ENCODE measurements at places on chromosomes 3 and 15.

DNA sequence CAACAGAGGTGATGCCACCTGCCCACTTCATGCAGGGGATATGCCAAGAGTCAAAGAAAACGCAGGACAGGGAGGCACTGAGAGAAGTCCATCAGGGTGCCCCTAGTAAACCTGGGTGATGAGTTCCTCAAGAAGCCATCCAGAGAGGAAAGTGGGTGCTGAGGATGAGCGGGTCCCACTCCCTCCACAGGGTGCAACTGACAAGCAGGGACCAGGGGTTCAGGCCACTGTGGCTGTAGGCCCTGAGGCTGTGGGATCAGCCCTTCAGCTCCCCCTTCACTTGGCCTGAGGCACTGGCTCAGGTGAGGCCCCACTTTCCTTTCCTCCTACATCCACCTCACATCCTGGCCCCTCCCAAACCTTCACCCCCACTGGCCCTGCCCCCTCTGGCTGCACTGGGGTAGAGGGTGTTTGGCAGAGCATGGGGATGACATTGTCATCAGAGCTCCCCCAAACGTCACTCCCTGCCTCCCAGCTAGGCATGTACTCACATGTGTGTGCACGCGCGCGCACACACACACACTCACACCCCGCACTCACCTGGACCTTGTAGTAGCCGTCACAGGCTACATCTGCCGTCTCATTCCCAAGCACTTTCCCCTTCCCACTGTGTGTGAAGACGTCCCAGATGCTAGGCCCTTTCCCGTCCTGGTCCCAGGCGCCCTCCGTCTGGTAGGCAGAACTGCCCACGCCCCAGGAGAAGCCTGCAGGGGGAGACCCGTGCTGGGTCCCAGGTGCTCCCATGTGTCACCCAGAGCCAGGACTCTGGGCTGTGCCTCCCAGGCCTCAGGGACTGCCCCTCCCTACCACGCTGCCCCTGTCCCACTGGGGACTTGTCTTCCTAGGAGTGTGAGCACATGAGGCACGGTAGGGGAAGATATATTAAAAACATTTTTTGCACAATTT is 1.4 kb downstream of the LCTL start:
- no peak for DNase-seq

DNA sequence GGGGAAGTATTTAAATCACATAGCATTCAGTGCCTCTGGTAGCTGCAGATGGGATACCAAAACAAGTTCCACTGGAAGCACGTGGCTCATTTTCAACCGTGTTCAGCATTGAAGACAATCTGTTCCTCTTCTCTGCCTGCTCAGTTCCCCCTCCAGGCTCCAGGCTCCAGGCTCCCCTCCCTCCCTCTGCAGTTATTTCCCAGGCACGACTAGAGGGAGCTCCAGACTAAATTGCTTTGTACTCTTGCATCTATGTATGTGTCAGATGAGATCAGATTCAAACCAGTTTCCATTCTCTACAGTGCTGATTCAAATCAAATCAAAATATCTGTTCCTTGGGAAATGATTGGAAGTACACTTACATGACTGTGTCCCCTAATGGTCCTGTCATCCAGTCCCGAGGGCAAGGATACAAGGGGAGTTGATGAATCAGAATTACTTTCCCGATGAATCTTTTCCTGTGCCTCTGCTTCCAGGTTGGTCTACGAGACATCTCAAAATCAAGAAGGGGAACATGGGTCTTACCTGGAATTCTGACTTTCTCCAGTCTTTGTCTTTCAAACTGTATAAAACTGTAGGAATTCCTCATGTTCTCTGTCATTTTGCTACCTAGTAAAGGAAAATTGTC is 600.5 kb downstream of the EDEM1 start:
- peak; percentile 30 for DNase-seq

DNA sequence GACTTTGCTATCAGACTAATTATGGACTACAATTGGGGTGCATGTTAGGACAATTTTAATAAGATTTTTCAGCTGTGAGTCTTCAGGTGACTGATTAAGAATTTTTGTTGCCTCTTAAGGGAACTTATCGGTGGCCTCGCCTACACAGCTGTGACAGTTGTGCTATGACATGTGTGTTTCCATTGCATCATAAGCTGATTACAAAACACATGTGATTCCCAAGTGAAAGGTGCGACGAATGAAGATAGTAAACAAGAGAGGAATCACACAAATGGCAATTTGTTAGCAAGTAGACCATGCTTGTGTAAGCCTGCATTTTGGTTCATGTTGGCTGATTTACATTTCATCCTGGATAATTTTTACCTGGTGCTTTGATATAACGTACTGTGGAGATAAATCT is 8.3 kb downstream of the ROBO2 start:
- no peak for DNase-seq

- no peak for DNase-seq
Measured at GRCh38 chr3:130081351-130081881, at the start of gene ALG1L2. Gene ALG1L2 (plus strand): TSS chr3:130081831. CDS start chr3:130082017, 186 bp downstream.

GRCh38 chr3:152349392-152349791 is 80.7 kb downstream of the MBNL1 start:
- DNase-seq, result no peak

DNA sequence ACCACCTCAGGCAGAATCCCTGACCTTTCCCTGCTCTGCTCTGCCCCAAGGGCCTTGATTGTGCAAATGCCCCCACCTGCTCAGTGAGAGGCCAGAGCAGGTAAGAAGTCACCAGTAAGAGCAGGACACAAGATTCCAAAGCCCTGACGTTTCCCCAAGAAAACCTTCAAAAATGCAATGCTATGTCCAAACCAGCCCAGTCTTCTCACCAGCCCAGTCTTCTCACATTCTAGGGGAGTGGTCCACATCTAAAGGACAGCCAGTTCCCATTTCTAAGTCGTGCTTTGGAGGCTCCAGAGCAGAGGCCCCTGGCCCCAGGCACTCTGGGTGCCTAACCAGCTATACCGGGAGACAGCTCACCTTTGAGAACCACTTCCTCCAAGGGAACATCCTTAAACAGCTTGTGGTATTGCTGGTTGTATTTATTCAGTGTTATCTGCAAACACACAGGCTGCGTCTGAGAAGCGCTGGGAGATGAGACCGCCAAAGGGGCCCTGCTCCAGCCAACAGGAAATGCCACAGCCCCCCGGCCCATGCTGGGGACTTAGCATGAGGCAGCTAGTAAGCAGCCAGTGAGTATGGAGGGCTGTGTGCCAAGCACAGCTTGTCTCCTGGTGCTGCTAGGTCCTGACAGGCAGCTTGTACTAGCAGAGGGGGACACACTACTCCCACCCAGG is 29.3 kb downstream of the GRAMD2A start:
- DNase-seq, result no peak

GRCh38 chr3:123949641-123950040 is 11.4 kb downstream of the CCDC14 start:
- no peak for DNase-seq

- DNase-seq, result no peak
Measured at GRCh38 chr15:78944202-78944625, 632 bp downstream of the CTSH start.

DNA sequence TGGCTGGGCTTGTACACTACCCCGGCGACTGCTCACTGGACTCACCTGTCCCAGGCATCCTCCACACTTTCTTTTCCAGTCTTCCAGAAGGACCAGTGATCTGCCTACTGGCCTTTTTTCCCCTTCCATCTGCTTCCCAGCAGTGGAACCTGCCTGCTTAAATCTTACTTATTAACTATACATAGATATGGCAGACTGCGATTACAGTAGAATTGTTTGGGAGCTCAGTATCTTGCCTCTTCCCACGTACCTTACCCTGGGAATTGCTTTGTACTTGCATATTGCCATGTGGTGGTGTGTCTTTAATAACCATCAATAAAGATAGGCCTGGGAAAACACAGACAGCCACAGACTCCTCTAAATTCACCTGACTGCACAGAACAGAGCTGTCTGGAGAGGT is 11.8 kb upstream of the HES1 start:
- DNase-seq, result no peak

DNA sequence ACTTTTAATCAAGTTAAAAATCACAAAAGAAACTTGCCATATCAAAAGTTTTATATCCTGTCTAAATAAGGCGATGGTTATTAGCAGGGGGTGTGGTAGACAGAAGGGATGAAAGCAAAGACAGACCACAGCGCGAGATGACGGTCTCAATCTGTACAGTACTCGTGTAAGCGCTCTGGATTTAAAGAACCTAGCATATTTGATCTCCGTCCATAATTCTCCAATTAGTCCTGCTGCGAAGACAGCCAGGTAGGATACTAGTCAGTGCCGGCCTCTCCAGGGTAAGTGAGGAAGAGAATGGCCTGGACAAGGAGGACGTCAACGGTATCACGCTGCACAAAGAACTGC is 701 bp downstream of the SGO1 start:
- peak; percentile 21 for DNase-seq

GRCh38 chr3:14691719-14692118 is 16.8 kb downstream of the C3orf20 start:
- no peak for DNase-seq

- DNase-seq, result no peak
Measured at GRCh38 chr15:38144921-38145320, 107.7 kb upstream of the SPRED1 start.

GRCh38 chr3:90068783-90069182 is 961.4 kb downstream of the EPHA3 start:
- DNase-seq, result no peak

DNA sequence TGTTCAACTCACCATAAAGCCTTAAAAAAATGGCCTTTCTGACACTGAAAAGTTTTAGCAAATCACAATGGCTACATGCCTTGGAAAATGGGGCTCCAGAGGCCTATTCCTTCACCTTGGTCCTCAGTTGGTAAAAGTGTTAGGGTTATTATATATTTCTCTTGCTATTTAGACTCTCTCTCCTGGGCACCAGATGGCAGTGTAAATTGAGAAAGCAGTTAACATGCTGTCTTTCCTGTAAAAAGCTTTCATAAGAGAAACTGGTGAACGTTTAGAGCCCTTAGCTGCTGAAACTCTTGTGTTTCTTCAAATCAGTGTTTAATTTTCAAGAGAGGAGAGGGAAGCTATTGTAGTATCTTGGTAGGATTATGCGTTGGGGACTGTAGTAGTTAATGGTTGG is 89.9 kb downstream of the LRTM1 start:
- no peak for DNase-seq

DNA sequence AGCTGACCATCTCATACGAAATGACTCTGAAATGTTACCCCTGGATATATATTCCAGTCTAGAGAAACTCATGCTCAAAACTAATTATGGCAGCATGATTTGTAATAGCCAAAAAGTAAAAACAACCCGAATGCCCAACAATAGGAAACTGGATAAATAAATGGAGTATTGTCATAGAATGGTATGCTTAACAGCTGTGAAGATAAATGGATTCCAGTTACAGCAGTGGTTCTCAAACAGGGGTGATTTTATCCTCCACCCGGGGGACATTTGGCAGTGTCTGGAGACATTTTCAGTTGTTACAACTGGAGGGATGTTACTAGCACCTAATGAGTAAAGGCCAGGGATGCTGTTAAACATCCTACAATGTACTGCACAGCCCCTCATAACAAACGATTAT is 52.3 kb upstream of the PIAS1 start:
- DNase-seq, result no peak

GRCh38 chr15:96896766-96897165 is 566.3 kb downstream of the NR2F2 start:
- no peak for DNase-seq

- DNase-seq, result no peak
Measured at GRCh38 chr3:129809297-129809696, 84.2 kb downstream of the TMCC1 start.

DNA sequence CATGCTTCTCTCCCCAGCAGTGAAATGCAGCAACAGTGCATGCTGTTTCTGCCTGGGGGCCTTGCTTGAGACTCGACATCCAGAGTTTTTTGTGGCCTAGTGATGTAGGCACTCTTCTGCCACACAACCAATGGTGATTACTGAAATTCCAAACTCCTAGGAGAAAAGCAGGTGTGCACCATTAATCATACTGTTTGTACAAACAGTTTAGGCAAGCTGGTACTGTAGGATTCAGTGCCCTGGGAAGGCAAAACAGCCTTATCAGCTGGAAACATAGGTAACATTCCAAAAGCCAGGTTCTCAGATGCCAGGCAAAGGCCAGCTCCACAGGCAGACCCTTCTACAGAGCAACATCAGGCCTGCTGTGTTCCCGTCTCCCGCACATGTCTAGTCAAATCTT is 17.5 kb upstream of the RBP1 start:
- DNase-seq, result peak; percentile 17

DNA sequence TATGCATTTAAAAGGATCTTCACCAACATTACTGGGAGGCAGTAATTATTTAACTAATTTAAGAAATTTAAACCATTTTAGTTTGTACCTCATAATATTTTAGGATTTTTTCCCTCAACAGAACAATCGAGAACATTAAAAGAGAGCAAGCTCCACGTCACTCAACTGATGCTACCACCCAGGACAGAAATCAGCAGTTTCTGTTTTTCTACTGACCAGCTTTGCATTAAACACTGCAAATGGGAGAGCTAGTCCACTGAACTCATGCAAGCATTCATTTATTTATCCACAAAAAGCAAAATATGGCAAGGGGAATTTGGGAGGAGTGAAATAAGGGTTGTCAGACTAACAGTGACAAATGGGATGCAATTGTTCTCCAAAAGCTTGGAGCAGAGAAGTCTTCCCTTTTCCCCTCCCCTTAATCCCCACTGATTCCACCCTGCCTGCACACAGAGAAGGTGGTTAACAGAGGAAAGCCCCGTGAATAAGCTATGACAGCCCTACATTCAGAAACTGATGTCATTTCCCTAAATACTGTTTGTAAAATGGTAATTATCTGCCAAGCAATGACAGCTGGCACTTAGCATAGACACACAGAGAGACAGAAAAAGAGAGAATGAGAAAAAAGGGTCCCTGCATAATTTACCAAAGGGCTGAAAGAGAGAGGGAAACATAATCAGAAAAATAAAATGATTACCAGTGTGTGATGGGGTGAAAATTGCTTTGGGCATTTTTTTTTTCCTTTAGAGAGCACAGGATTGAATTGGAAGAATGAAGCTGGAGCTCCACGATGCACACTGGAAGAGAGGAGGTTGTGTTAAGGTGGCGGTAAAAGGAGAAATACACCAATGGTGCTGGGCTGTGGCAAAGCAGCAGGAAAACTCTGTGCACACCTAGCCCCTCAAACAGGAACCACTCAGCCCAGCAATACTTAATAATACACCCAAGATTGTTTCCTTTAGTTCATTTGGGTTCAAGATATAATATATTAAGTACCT is 777.4 kb downstream of the TUSC7 start:
- peak; percentile 26 for DNase-seq

DNA sequence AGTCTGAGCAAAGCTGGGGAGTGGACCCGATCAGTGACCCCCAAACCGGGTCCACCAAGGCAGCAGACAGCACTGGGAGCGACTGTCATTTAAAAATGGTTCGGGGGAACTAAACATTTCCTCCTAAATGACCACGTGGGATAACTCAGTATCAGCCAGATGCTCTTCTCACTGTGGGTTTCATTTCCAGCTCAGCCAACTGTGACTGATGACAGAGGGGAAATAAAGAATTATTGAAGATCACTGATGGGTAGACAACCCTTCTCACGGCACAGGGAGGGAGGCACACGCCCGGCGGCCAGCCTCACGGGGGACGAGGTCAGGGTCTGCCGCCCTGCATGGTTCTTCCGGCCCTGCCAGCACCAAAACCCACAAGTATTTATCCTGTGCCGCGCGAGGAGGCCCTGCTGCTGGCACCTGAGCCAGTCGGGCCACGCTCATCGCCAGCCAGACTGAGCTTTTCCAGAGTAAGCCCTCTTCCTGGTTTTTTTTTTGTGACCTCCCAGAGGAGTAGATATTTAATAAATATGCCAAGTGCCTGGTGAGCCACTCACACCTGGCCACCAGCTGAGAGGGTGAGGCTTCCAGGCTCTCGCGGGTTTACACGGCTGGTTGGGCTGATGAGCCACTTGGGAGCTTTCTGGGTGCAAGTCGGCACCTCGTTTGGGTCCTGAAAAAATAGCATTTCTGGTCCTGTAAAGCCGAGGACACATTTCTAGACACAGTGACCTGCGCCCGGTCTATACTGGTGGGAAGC is 6.2 kb downstream of the MELTF start:
- DNase-seq, result no peak

All from NCI-H748 treated with DMSO at 0.1 percent for 48 hours (cell line).